Karpas-422 (cell line): ENCODE measurements at places on chromosomes 2 and 18. TPM values are rescaled to one million over a fixed set of nuclear protein-coding genes. Genes with fewer than 3 reads are reported as not detected.

- DNase-seq: no peak
- peaks cover 51% of the 10 kb centered on the region; the same call in 1 of the 2 replicates for H3K36me3 ChIP-seq
- H3K4me1 ChIP-seq: no peaks in the 10 kb centered on the region
- no peaks in the 10 kb centered on the region for H3K27me3 ChIP-seq
- no peak overlapping the region for H3K4me3 ChIP-seq
- H3K27ac ChIP-seq: no peak overlapping the region
Observed at GRCh38 chr2:190979906-190980629, 33.9 kb downstream of the STAT1 start.

DNA sequence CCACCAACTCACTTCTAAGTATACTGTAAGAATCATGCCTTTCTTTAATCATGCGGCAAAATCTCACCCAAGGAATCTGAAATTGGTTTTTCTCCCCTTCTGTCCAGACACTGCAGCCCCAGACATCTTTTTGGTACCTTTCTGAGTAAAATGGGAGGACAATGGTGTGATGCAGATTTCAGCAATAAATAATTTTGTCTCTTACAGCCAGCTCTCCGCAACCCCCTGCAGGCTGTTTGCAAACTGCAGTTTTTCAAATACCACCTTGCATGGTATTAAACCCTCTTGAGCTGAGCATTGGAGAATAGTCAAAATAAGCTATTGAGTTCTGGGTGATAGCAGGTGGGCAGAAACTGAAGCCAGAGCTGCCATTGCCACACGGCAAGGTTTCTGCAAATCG is 32.2 kb downstream of the GPR39 start:
- peaks cover 22% of the 10 kb centered on the region for H3K4me1 ChIP-seq
- peak; percentile 82 for DNase-seq
- no peak overlapping the region for H3K27ac ChIP-seq
- no peaks in the 10 kb centered on the region; the same call in 1 of the 2 replicates for H3K27me3 ChIP-seq

Gene CYP27C1
- not detected in 2 replicates for total RNA-seq

GRCh38 chr2:230614913-230615332 is 97.7 kb upstream of the CAB39 start:
- no peak overlapping the region for H3K27ac ChIP-seq
- no peaks in the 10 kb centered on the region for H3K36me3 ChIP-seq
- H3K4me1 ChIP-seq: peaks cover 21% of the 10 kb centered on the region
- no peaks in the 10 kb centered on the region for H3K27me3 ChIP-seq
- peak overlapping the region; percentile 47; the same call in 1 of the 2 replicates for H3K4me3 ChIP-seq
- peak; percentile 90 for DNase-seq

GRCh38 chr2:78355967-78356366 is 669.5 kb upstream of the REG3G start:
- no peak for DNase-seq
- H3K27ac ChIP-seq: no peak overlapping the region
- H3K4me1 ChIP-seq: no peaks in the 10 kb centered on the region
- H3K36me3 ChIP-seq: no peaks in the 10 kb centered on the region
- H3K27me3 ChIP-seq: no peaks in the 10 kb centered on the region
- no peak overlapping the region for H3K4me3 ChIP-seq

Gene MAP3K20
- 0.34 and 1.2 TPM in 2 replicates for total RNA-seq

Gene ARHGAP25
- 172 and 213 TPM in 2 replicates for total RNA-seq

DNA sequence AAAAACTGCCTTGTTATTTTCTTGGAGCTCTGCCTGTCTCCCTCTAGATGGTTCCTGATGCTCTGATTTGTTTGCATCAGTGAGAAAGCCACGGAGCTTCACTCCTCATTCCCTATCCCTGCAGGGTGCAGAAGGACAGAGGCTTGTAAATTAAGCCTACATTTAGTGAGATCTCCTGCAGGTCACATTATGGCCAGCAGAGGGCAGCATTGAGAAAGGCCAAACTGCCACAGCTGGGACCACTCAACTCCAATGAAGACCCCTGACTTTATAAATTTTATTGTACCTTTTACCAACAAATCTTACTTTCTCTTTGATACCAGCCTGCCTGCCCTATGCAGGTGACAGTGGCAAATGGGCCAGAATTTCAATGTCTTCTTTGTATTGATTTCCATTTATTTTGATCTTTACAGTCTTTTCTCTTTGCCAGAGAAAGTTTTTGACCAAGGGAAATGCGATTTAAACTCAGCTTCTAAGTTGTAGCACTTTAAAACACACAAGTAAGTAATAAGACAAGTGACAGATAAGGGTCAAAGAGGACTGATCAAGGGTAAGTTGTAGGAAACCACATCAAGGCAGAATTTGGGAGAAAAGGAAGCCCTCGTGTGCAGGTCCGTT is 1029.1 kb upstream of the KLHL29 start:
- no peak overlapping the region for H3K27ac ChIP-seq
- H3K36me3 ChIP-seq: no peaks in the 10 kb centered on the region
- DNase-seq: peak; percentile 81
- H3K27me3 ChIP-seq: no peaks in the 10 kb centered on the region
- H3K4me1 ChIP-seq: no peaks in the 10 kb centered on the region
- no peak overlapping the region for H3K4me3 ChIP-seq

DNA sequence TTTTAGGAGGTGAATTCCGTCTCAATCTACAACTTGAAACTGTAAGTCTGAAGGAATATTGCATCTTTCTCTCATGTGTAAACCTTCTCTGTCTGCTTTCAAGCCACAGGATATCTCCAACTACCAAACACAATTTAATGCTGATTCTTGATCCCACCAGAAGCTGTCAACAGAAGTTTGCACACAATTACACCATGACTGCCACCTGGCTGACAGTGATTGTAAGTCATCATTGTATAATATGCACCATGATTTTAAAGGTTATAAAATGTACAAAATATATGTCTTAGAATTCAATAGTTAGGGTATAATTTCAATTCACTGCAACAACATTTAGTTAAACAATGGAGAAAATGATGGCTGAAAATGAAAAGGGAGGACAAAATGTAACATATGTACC is 18.4 kb downstream of the PREPL start:
- no peaks in the 10 kb centered on the region for H3K4me1 ChIP-seq
- peak; percentile 57 for DNase-seq
- H3K27me3 ChIP-seq: no peaks in the 10 kb centered on the region
- no peak overlapping the region for H3K27ac ChIP-seq
- H3K4me3 ChIP-seq: no peak overlapping the region

- H3K4me1 ChIP-seq: peaks cover 17% of the 10 kb centered on the region
- H3K36me3 ChIP-seq: no peaks in the 10 kb centered on the region
- no peaks in the 10 kb centered on the region for H3K27me3 ChIP-seq
- DNase-seq: no peak
- H3K27ac ChIP-seq: no peak overlapping the region
- H3K4me3 ChIP-seq: no peak overlapping the region
Observed at GRCh38 chr2:201205515-201205849, 22.5 kb downstream of the CASP10 start.

- no peaks in the 10 kb centered on the region for H3K36me3 ChIP-seq
- no peak overlapping the region for H3K27ac ChIP-seq
- H3K27me3 ChIP-seq: no peaks in the 10 kb centered on the region
Observed at GRCh38 chr2:85803704-85804425, 50.1 kb downstream of the ATOH8 start.

Gene TFPI
- total RNA-seq: not detected in 2 replicates

Gene AQP12A
- total RNA-seq: not detected in 2 replicates

DNA sequence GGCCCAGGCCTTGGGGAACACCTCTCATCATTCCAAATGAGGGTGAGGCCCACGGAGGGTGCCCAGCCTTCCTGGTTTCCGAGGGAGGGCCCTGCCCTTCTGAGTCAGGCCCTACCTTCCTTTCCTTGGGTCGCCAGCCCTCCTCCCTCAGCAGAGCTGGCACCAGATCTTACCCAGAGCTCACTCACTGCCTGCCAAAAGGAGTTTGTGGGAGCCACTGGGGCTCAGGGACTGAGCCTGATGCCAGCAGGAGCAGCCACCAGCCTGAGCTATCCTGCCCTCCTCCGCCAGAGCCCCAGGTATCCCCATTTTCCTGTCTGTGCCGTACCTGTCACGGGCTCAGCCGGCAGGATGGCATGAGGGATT is 64.1 kb downstream of the NRP2 start:
- H3K4me1 ChIP-seq: no peaks in the 10 kb centered on the region
- H3K4me3 ChIP-seq: no peak overlapping the region
- no peak for DNase-seq
- no peaks in the 10 kb centered on the region for H3K27me3 ChIP-seq
- no peaks in the 10 kb centered on the region for H3K36me3 ChIP-seq
- no peak overlapping the region for H3K27ac ChIP-seq

GRCh38 chr2:62441421-62441820 is 64.6 kb downstream of the TMEM17 start:
- no peaks in the 10 kb centered on the region for H3K4me1 ChIP-seq
- H3K27ac ChIP-seq: no peak overlapping the region
- no peaks in the 10 kb centered on the region for H3K27me3 ChIP-seq
- no peak for DNase-seq
- H3K4me3 ChIP-seq: no peak overlapping the region

Gene SCYGR4
- not detected in 2 replicates for total RNA-seq

- no peak for DNase-seq
- no peak overlapping the region for H3K4me3 ChIP-seq
- H3K36me3 ChIP-seq: no peaks in the 10 kb centered on the region
- H3K27me3 ChIP-seq: no peaks in the 10 kb centered on the region
- H3K27ac ChIP-seq: no peak overlapping the region
- peaks cover 16% of the 10 kb centered on the region for H3K4me1 ChIP-seq
Observed at GRCh38 chr2:25293958-25294562, 47.7 kb downstream of the DNMT3A start.

DNA sequence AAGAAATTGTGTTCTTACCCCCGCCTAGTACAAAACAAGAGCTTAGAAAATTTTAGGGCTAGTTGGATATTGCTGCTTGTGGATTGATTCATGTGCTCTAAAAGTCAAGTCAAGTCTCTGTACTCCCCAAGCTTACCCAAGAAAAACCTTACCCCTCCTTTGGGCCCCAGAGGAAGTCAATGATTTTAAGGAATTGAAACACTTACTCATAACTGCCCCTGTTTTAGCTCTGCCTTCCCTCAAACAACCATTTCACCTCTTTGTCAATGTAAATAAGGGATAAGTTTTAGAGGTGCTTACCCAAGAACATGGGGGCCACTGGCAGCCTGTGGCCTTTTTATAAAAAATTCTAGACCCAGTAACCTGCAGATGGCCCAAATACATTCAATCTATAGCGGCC is 136.6 kb upstream of the RMP24 start:
- no peaks in the 10 kb centered on the region for H3K27me3 ChIP-seq
- H3K27ac ChIP-seq: no peak overlapping the region
- DNase-seq: peak; percentile 74

DNA sequence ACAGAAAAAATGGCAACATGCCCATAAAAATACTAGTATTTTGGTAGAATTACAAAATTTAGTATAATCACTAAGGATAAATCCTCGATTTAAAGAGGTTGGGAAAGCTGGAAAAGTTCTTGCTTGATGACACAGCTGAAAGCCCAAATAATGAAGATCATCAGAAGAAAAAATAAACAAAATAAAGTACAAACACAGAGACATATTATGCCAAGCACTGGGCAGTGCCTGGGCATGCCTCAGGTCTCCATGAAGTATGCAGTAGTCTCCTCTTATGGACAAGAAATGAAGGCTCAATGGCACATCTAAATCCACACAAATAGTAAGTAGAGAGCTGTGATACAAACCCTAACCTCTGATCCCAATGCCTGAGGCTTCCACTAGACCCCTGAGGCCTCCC is 57.7 kb downstream of the RNU4ATAC start:
- DNase-seq: no peak
- peaks cover 5% of the 10 kb centered on the region; the same call in 1 of the 2 replicates for H3K36me3 ChIP-seq
- H3K27me3 ChIP-seq: no peaks in the 10 kb centered on the region
